ENCODE measurements at places on chromosomes 5 and 9.
A peak's percentile ranks its signal among the peaks of the same experiment; 100 is the strongest.

DNA sequence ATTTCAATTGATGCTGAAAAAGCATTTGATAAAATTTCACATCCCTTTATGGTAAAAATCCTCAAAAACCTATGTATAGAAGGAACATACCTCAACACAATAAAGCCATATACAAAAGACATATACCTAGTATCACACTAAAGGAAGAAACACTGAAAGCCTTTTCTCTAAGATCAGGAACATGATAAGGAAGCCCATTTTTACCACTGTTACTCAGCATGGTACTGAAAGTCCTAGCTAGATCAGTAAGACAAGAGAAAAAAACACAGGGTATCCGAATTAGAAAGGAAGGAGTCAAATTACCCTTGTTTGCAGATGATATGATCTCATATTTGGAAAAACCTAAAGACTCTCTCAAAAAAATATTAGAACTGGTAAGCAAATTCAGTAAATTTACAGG, 350.2 kb upstream of the PDE4D start:
- no peaks in the 10 kb centered on the region for H3K4me1 ChIP-seq
- no peaks in the 10 kb centered on the region for H3K27me3 ChIP-seq
- DNase-seq, result no peak
- H3K4me3 ChIP-seq, result no peak overlapping the region

DNA sequence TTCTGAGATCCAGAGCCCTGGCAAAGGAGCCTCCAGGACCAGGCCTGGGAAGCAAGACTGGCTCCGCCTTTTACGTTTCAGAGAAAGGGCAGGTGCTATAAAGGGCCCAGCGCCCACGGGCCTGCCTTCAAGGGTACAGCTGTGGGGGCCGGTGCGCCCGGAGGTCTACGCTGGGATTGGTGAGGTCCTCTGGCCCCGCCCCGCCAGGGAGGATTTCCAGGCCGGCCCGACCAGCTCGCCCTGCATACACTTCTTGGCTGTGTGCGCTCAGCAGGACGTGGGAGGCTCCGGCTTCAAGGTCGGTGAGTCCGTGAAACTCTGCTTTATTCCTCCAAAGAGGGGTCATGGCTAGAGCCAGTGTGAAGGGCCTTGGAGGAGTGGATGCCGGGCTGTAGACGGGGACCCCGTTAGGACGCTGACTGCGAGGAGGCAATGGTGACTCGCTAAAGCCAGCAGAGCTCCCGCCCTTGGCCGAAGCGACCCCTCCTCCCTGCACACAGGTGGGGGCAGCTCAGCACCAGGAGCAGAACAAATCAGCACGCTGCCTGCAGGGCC, at the start of gene CKMT2:
TSS of gene CKMT2 (plus strand) at position 243 of the 555 bp plus-strand sequence. CDS start 17,811 bp downstream, outside the sequence.
- no peak for DNase-seq
- H3K4me1 ChIP-seq, result peaks cover 14% of the 10 kb centered on the region
- H3K36me3 ChIP-seq, result no peaks in the 10 kb centered on the region
- H3K27ac ChIP-seq, result no peak within 1 kb of the TSS
- H3K27me3 ChIP-seq, result no peaks in the 10 kb centered on the region

- H3K27ac ChIP-seq, result no peak overlapping the region
- H3K4me3 ChIP-seq, result peak overlapping the region; percentile 13
- H3K36me3 ChIP-seq, result peaks cover 2% of the 10 kb centered on the region
- peaks cover 51% of the 10 kb centered on the region for H3K4me1 ChIP-seq
- no peaks in the 10 kb centered on the region for H3K27me3 ChIP-seq
These were observed 37.6 kb downstream of the MFAP3 start for GRCh38 chr5:154076240-154076922.

DNA sequence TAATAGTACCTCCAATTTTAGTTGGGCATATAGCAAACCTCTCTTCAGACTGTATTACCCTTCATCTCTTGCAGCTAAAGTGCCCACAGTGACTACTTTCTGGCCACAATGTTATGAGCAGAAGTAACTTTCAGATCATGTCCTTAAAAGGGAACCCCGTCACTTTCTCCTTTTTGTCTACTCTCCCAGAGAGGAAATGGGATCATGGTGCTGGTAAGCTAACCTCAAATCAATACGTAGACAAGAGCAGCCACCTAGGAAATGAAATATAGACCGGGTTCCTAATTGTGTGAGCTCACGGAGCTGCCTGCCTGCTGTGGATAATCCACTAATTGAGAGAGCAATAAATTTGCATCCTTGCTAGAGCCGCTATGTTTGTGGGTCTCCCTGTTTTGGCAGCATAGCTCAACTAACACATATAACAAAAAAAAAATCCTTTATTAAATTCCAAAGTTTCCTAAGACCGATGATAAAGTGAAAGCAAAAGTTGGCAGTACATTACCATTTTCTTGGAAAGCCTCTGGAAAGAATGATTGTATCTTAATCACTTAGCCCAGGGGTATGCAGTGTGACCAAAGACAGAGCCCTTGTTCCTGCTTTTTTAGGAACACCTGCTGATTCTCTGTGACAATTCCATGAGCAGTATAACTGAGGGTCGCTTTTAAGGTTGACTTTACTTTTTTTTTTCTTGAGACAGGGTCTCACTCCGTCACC, 5.6 kb upstream of the IL7R start:
- H3K4me3 ChIP-seq, result peak overlapping the region; percentile 92
- peak overlapping the region; percentile 89 for H3K27ac ChIP-seq
- peaks cover 27% of the 10 kb centered on the region for H3K36me3 ChIP-seq
- peaks cover 71% of the 10 kb centered on the region for H3K4me1 ChIP-seq

DNA sequence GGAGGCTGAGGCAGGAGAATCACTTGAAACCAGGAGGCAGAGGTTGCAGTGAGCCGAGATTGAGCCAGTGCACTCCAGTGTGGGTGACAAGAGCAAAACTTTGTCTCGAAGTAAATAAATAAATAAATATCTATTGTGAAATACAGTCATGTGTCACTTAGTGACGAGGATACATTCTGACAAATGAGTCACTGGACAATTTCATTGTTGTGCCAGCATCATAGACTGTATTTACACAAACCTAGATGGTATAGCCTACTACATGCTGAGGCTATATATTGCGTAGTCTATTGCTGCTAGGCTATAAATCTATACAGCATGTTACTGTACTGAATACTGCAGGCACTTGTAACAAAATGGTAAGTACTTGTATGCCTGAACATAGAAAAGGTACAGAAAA, 61.1 kb upstream of the CCL21 start:
- H3K4me1 ChIP-seq, result no peaks in the 10 kb centered on the region
- no peak overlapping the region for H3K4me3 ChIP-seq
- H3K36me3 ChIP-seq, result no peaks in the 10 kb centered on the region

DNA sequence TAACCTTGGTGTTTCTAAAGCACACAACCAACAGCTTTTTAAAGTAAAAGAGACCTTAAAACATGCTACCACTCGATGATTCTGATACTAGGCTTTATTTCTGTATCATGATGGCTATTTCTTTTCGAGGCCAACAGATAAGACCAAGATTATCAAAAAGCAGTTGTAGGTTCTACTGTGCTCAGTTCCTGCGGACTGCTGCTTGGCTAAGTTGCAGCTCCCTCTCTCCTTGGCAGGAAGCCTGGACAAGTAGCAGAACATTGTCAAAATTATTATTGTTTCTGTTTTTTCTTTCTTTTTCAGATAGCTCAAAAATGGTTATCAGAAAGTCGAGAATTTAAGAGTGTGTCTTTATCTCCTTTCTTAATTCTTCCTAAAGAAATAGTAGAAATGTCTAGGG, 607.6 kb downstream of the PTPRD start:
- H3K27me3 ChIP-seq, result no peaks in the 10 kb centered on the region
- H3K4me3 ChIP-seq, result no peak overlapping the region
- H3K4me1 ChIP-seq, result no peaks in the 10 kb centered on the region
- no peaks in the 10 kb centered on the region for H3K36me3 ChIP-seq

DNA sequence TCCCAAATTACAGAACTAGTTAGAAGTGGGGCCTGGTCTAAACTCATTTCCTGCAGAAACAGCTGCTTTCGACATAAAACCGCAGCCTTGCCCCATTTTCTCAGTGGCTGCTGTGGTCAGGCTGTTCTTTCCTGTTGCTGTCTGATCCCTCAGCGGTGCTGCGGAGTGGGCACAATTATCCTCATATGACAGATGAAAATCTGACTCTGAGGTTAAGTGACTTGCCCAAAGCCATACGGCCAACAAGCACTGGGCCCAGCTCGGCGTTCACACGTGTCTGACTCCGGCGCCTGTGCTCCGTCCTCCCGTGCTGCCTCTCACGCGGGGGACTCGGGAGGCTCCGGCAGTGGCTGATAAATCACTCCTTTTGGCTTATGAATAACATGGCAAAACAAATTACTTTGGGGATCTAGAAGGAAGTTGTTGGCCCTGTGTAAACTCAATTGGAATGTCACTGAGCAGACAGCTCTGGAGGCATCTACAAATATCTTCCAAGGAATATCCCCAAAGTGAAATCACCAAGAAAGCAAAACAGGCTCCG, 142.6 kb upstream of the LMX1B start:
- H3K27ac ChIP-seq, result peak overlapping the region; percentile 77
- peaks cover 52% of the 10 kb centered on the region for H3K27me3 ChIP-seq
- H3K4me1 ChIP-seq, result peaks cover 51% of the 10 kb centered on the region
- peak overlapping the region; percentile 77 for H3K4me3 ChIP-seq

GRCh38 chr5:159804121-159804520, 112.2 kb upstream of the ADRA1B start:
- H3K27ac ChIP-seq, result no peak overlapping the region
- no peaks in the 10 kb centered on the region for H3K36me3 ChIP-seq
- H3K27me3 ChIP-seq, result peaks cover 51% of the 10 kb centered on the region
- H3K4me1 ChIP-seq, result no peaks in the 10 kb centered on the region
- no peak overlapping the region for H3K4me3 ChIP-seq
- DNase-seq, result no peak

- no peak overlapping the region for H3K4me3 ChIP-seq
- H3K36me3 ChIP-seq, result peaks cover 2% of the 10 kb centered on the region
- H3K27ac ChIP-seq, result no peak overlapping the region
- H3K4me1 ChIP-seq, result peaks cover 5% of the 10 kb centered on the region
- DNase-seq, result no peak
These were observed 27.4 kb downstream of the BARHL1 start for GRCh38 chr9:132609829-132610228.

GRCh38 chr9:131887680-131888079, 147.8 kb upstream of the RAPGEF1 start:
- no peaks in the 10 kb centered on the region for H3K27me3 ChIP-seq
- peaks cover 2% of the 10 kb centered on the region for H3K36me3 ChIP-seq
- H3K4me3 ChIP-seq, result no peak overlapping the region
- no peak for DNase-seq

All from activated T-cell treated with anti-CD3 and anti-CD28 coated beads, Interleukin-2, amount 50 U/mL, for 72 hours (primary cell).